Esophagus muscularis mucosa (tissue), 4 donors: ENCODE measurements at places on chromosomes 3 and 15. TPM values are rescaled to one million over a fixed set of nuclear protein-coding genes. Genes with fewer than 3 reads are reported as not detected.

The HIGD2B gene
- not detected for total RNA-seq

The AMT gene
- 4.1 TPM for total RNA-seq

The GORASP1 gene
- 71.2 TPM for total RNA-seq

The FETUB gene
- not detected for total RNA-seq

GRCh38 chr3:23166276-23166675 is 36.9 kb upstream of the UBE2E2 start:
- no peak overlapping the region for H3K4me3 ChIP-seq
- H3K36me3 ChIP-seq: no peaks in the 10 kb centered on the region
- no peaks in the 10 kb centered on the region for H3K27me3 ChIP-seq
- no peak overlapping the region for H3K27ac ChIP-seq

- H3K27ac ChIP-seq: no peak overlapping the region
- H3K4me1 ChIP-seq: peaks cover 1% of the 10 kb centered on the region
- DNase-seq: no peak
- H3K27me3 ChIP-seq: no peaks in the 10 kb centered on the region
- H3K4me3 ChIP-seq: no peak overlapping the region
Measured at GRCh38 chr3:86788371-86788770, 202.6 kb downstream of the VGLL3 start.

GRCh38 chr3:54264050-54264449 is 141.7 kb downstream of the CACNA2D3 start:
- H3K27me3 ChIP-seq: no peaks in the 10 kb centered on the region
- H3K27ac ChIP-seq: no peak overlapping the region
- no peaks in the 10 kb centered on the region for H3K36me3 ChIP-seq
- no peak overlapping the region for H3K4me3 ChIP-seq

GRCh38 chr15:48451736-48452135 is 120.5 kb downstream of the DUT start:
- H3K4me1 ChIP-seq: peaks cover 5% of the 10 kb centered on the region
- no peak for DNase-seq
- no peak overlapping the region for H3K27ac ChIP-seq
- H3K36me3 ChIP-seq: peaks cover 30% of the 10 kb centered on the region
- no peaks in the 10 kb centered on the region for H3K27me3 ChIP-seq
- no peak overlapping the region for H3K4me3 ChIP-seq

DNA sequence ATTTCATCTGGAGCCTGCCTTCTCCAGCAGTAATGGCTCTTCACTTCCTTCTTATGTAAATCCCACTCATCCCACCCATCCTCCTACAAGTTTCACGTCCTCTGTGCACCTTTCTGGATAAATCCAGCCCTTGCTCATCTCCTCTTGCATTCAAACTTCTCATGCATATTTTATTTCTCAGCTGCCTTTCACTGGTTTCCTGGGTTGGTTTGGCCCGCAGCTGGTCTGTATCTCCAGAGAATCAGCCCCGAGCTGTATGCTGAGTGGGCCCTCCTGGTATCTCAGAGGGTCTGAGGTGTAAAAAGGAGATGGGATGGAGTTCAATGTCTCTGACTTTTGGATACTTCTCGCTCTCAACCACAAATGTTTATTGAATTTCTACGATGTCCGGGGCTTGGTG is 248.6 kb upstream of the FEZF2 start:
- no peak overlapping the region for H3K27ac ChIP-seq
- H3K27me3 ChIP-seq: no peaks in the 10 kb centered on the region
- DNase-seq: no peak
- no peak overlapping the region for H3K4me3 ChIP-seq
- no peaks in the 10 kb centered on the region for H3K36me3 ChIP-seq

DNA sequence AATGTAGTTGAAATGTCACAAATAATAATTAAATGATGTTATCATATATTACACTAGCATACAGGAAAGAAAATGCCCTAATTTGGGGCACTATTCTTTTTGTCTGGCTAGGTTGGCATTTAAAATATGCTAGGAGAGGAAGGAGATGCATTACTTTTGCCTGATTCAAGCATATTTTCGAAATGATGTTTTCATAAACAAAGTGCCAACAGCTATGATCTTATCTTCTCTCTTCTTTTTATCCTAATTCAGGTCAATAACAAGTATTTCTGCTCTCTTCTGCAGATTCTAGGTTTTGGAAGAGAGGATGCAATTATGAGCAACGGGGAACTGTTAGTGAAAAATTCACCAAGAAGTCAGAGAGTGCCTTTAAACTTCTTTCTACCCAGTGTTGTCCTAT is 55.8 kb upstream of the NR2F2 start:
- no peak overlapping the region for H3K4me3 ChIP-seq
- no peak for DNase-seq
- H3K36me3 ChIP-seq: peaks cover 51% of the 10 kb centered on the region

DNA sequence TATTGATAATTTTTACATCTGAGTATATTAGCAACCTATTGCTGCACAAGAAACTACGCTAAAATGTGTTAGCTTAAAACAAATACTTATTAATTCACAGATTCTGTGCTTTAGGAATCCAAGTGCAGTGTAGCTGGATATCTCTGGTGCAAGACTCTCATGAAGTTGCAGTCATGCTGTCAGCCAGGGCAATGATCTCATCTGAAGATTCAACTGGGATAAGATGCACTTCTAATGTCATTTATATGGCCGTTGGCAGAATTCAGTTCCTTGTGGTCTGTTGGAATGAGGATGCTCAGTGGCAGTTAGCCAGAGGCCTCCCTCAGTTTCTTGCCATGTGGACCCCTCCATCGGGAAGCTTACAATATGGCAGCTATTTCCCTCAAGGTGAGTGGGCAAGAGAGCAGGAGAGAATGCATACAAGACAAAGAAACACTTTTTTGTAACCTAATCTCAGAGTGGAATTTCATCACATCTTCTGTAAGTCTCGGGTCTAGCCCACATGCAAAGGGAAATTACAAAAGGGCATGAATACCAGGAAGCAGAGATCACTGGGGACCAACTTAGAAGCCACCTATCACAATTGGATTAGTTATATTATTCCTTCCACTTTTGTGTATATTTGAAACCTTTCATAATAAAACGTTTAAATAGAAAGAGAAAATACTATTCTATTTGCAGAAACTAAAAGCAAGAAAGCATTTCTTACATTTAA is 61.6 kb downstream of the DPH6 start:
- no peak for DNase-seq
- H3K36me3 ChIP-seq: peaks cover 9% of the 10 kb centered on the region
- no peak overlapping the region for H3K27ac ChIP-seq

GRCh38 chr3:113912552-113913236 is 35.1 kb upstream of the ZDHHC23 start:
- no peaks in the 10 kb centered on the region for H3K36me3 ChIP-seq
- H3K4me1 ChIP-seq: no peaks in the 10 kb centered on the region
- H3K27me3 ChIP-seq: no peaks in the 10 kb centered on the region
- H3K4me3 ChIP-seq: no peak overlapping the region
- no peak for DNase-seq

DNA sequence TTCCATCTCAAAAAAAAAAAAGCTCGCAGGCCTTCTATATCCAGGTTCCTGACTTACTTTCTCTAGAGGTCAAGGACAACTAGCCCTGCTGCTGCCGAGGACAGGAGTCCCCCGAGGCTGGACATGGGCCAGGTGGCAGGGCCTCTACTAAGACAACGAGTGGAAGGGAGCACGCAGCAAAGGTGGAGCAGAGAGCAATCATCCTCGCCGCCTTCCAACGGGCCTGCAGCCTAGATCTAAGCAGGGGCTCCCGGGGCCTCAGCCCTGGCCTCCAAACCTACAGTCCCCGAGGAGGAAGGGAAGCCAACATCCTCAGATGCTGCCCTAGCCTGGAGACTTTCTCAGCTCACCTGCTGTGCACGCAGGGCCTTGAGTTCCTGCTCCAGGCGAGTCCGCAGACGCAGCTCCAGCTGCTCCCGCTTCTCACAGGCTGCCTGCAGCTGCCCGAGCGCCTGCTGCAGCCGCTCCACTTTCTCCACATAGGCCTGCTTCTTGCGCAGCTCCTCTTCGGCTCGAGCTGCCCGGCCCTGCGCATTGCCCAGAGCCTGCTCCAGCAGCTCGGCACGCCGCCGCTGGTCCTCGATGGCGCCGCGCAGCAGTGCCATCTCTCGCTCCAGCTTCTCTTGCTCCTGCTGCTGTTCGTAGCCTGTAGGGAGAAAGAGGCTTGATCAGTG is 12.9 kb downstream of the AMOTL2 start:
- peaks cover 67% of the 10 kb centered on the region for H3K36me3 ChIP-seq
- H3K27me3 ChIP-seq: no peaks in the 10 kb centered on the region
- peaks cover 98% of the 10 kb centered on the region for H3K4me1 ChIP-seq

DNA sequence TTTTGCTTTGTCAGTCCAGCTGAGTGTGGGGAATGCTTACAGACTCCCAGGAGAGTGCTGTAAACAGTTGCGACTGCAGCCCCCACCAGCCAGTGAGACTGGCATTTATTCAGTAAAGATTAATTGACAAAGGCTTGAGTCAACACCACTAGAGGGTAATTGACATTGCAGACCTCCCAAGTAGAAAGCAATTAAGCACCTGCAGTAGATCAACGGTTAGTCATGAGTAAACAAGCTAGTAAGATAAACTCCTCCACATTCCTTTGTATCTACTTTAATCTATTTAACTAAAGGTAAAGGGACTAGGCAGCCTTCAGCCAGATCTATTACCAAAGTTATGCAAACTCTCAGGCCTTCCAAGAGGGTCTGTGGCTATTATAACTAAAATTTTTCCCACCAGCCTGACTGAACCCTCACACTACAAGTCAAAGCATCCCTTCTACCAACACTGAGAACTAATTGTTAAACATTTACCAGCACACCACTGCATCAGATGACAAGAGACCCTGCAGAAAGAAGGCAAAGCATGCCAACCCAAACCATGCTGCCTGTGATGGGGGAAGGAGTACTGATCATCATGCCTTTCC is 30.5 kb upstream of the GALNT15 start:
- no peak overlapping the region for H3K27ac ChIP-seq
- H3K4me1 ChIP-seq: peaks cover 22% of the 10 kb centered on the region
- H3K36me3 ChIP-seq: no peaks in the 10 kb centered on the region
- H3K27me3 ChIP-seq: no peaks in the 10 kb centered on the region
- H3K4me3 ChIP-seq: no peak overlapping the region
- peak; percentile 19 for DNase-seq

DNA sequence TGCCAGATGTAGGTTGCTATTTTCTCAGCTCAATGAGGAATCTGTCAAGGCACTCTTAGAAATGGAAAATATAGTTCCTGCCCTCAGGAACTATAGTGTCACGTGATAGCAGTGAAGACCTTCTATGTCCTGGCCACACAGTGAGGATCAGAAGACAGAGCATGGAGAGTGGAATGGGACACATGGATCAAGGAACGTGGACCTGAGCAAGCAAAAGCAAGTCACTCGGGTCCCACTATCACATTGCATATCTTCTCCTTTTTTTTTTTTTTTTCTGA is 21.2 kb downstream of the SMAD3 start:
- no peak overlapping the region for H3K4me3 ChIP-seq
- H3K4me1 ChIP-seq: peaks cover 90% of the 10 kb centered on the region
- H3K36me3 ChIP-seq: no peaks in the 10 kb centered on the region
- no peaks in the 10 kb centered on the region for H3K27me3 ChIP-seq
- no peak overlapping the region for H3K27ac ChIP-seq
- DNase-seq: no peak

DNA sequence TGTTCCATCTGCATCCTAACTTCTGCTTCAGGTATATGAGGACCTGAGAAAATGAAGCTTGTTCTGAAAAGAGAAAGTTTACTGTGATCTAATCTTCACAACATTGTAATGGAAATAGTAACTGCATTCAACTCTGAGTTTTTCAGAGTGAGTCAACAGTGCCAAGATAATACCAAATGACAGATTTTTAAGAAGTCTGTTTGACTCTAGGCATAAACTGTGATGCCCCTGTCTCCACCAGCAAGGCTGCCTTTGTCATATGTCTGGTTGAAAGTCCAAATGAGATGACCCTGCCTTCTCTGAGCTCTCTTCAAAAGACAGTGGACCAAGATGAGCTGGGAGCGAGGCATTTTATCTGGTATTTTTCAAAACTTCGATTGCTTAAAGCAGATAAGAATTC is 44.8 kb upstream of the B3GNT5 start:
- peaks cover 7% of the 10 kb centered on the region for H3K4me1 ChIP-seq
- no peak overlapping the region for H3K27ac ChIP-seq
- no peaks in the 10 kb centered on the region for H3K36me3 ChIP-seq
- no peak overlapping the region for H3K4me3 ChIP-seq
- DNase-seq: no peak

DNA sequence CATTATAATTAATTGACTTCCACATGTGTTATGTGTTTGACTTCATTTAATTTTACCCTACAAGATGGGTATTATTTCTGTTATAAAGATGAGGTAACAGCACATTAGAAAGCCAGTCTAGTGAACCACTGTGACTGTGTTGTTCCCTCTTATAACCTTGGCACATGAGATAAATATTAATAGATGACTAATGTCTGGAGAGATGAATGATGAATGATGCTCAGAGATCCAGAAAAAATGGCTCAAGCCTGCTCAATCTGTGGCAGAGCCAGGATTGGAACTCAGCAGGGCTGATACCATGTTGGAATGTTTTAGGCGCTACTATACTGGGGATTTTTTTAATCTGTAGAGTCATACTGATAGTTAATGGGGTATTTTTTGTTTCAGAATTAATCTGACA is 118.8 kb upstream of the PTX3 start:
- no peaks in the 10 kb centered on the region for H3K27me3 ChIP-seq
- DNase-seq: no peak
- H3K36me3 ChIP-seq: no peaks in the 10 kb centered on the region
- no peak overlapping the region for H3K27ac ChIP-seq
- H3K4me1 ChIP-seq: no peaks in the 10 kb centered on the region

- H3K4me1 ChIP-seq: no peaks in the 10 kb centered on the region
- DNase-seq: no peak
- no peaks in the 10 kb centered on the region for H3K27me3 ChIP-seq
- no peak overlapping the region for H3K4me3 ChIP-seq
- H3K36me3 ChIP-seq: no peaks in the 10 kb centered on the region
Measured at GRCh38 chr3:146638718-146639117, 33.6 kb upstream of the PLSCR5 start.

DNA sequence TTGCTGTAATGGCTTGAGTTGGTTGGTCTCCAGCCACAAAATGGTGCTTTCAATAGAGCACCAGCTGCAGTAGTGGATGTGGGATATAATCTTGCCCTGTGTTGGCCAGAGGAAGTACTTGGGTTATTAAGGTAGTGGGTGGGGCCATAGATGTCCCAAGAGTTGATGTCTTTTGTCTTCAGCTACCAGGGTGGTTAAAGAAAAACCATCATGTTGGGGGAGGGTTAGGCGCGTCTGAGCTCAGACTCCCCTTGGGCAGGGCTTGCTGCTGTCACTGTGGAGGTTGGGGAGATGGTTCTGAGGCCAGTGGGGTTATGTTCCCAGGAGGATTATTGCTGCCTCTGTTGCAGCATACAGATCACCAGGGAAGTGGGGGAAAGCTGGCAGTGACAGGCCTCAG is 46.9 kb upstream of the GADL1 start:
- no peak overlapping the region for H3K27ac ChIP-seq
- no peak for DNase-seq
- H3K4me3 ChIP-seq: no peak overlapping the region
- no peaks in the 10 kb centered on the region for H3K4me1 ChIP-seq
